ENCODE measurements at places on chromosomes 11 and 22.
A peak's percentile ranks its signal among the peaks of the same experiment; 100 is the strongest.

GRCh38 chr22:19522190-19522880 is 1.9 kb downstream of the CLDN5 start:
- peak; percentile 76 for DNase-seq

DNA sequence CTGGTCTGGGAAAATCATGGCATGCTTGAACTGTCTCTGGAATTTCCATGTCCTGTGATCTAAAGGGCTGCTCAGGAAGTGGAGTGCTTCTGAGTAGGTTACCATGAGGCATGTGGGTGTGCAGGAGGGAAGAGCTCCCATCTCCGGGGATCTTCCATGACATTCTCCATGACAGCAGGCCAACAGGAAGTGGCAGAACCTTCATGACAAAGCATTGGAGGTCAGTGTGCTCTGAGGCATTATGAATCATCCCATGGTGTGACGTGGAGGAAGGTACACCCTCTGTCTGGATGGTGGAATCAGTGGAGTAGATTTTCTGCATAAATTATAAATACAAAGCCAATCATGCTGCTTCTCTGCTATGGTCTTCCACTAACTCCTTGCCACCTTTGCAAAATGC is 139.6 kb upstream of the E2F8 start:
- no peak for DNase-seq

DNA sequence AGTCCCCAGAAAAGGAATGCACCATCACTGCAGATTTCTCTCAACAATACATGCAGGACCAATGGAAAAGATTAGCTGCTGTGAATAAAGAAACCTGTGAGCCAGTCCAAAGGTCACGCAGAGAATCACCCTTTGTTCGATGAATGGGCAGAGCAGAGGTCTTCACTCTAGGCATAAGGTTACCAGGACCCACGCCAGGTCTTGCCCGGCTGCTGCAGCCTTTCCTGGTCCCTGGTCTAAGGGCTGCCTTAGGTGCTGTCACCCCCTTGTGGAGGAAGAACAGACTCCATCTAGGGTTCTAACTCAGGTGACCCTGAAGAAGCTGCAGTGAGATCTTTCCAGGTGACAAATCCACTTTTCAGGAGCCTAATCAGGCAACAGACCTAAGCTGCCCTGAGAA is 29.0 kb upstream of the NAP1L4 start:
- DNase-seq: no peak

GRCh38 chr11:120420572-120420971 is 84.4 kb downstream of the ARHGEF12 start:
- DNase-seq: no peak

GRCh38 chr22:39325392-39325932 is 6.0 kb upstream of the RPL3 start:
- DNase-seq: no peak

DNA sequence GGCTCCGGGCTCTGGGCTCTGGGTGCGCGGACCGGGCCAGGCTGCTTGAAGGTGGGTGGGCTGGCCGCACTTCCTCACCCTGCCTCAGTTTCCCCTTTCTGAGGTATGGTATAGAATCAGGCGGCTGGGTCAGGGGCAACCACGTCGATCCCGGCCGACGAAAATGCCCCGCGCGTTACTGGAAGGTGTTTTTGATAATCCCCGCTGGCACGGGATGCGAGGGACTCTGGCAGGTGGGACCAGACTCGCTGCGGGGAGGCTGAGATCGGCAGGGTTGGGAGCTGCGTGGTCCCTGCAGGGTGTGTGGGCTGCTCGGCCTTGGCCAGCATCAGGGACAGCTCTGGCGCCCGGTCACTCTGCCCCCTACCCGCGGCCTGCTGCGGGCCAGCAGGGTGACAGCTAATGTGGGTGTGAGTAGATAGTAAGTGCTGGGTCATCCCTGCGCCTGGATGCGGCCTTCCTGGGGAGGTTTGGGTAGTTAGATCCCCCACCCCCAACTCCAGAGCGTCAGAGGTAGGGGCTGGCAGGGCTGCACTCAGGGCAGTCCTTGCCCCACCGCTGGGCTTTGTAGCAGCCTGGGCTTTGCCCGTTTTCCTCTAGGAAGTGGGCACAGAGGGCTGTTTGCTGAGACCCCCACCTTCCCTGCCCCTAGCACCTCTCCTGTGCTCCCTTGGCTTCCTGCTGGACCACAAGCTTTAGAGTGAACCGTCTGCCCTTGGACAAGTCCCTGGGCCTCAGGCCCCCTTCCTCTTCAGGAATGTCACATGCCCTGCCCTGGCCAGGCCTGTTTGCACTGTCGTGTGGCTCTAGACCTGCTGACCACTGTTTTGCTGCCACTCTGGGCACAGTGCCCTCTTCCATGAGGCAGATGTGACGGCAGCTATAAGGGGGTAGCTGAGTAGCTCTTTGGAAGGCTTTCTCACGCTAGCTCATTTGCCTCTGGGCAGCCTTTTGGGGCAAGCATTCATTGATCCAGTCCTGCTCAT is 579 bp downstream of the TANGO2 start:
- DNase-seq: peak; percentile 75

DNA sequence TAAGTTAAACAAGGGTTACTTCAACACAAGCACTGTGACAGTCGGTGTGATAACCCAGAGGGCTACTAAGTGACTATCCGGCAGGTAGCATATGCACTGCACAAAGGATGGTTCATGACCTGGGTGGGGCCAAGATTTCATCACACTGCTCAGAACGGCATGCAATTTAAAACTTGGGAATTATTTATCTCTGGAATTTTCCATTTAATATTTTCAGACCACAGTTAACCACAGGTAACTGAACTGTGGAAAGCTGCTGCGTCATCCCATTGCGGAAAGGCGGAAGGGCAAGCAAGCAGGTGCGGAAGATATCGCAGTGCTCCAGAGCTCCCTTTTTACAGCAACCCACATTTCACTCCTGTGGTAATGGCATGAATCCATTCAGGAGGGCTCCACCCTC is 540.8 kb downstream of the INSC start:
- no peak for DNase-seq

DNA sequence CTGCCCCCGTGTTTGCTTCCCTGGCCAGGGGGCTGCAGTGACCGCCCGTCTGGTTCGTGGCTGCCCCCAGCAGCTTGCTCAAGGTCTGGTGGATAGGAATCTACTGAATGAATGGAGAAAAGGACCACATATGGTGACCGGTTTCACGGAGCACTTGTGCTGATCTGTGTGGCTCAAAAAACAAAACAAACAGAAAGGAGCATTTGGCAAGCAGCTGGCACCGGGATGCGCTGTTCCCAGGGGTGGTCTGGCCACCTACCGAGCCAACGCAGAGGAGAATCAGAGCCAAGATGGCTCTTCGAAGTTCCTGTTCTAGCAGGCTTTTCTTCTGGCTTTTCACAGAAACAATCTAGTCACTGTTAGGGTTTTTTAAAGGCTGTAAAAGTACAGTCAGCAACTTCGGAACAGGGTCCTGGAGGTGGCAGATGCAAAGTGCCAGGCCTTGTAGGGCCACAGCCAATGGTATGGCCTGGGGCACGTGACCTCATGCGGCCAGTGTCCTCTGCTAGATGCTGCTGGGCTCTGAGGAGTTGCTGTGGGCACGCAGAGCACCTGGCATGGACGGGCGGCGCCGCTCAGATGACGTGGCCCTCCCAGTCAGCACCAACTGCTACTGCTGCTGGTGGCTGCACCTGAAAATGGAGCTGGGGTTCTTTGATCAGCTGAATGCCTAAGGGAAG is 27.3 kb upstream of the PACSIN2 start:
- no peak for DNase-seq

DNA sequence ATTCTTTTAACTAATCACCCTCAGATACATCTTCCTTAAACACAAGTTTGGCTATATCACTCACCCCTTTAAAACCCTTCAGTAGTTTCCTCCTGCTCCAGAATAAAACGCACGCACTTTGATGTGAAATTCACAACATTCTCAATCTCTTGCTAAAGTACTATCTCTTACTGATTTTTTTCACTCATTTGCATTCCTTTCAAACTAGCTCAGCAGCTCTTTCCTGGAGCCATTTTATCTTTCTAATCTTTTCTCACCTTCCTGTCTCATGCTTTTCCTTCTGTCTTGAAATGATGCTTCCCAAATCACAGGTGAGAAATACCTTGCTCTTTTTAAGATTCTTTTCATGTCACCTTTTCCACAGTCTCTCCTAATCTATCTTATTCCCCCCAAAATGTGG is 1074.4 kb downstream of the DLG2 start:
- no peak for DNase-seq
